ENCODE measurements at places on chromosomes 6 and 20. TPM values are rescaled to one million over a fixed set of nuclear protein-coding genes. Genes with fewer than 3 reads are reported as not detected.
A peak's percentile ranks its signal among the peaks of the same experiment; 100 is the strongest.

- peak; percentile 41 for DNase-seq
Measured at GRCh38 chr6:132247381-132248159, 153.7 kb downstream of the MOXD1 start.

GRCh38 chr6:6512711-6513110, 75.8 kb upstream of the LY86 start:
- no peak for DNase-seq

- peak; percentile 13 for DNase-seq
Measured at GRCh38 chr6:115613488-115613887, 447.2 kb downstream of the FRK start.

DNA sequence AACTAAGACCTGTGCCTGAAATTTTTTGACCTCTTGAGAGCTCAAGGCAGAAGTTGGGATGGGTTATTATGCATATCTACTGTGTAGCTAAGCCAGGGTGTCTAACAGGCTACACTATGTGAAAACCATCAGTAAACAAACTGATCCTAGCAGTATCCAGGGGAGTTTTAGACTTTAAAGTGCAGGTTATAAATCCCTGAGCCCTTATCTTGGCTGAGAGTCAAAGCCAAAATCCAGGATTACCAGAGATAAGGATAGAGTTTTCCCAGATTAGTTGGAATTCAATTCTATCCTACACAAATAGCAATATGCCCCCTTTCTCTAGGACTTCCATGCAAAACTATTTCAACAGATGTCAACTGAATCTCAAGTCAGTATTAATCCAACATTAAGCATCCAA, 1229.7 kb downstream of the GRIK2 start:
- DNase-seq: no peak

The EMILIN3 gene
- not detected for total RNA-seq

The FNDC1 gene
- total RNA-seq: 0.05 TPM

- no peak for DNase-seq
Measured at GRCh38 chr6:39378960-39379425, 56.5 kb upstream of the KCNK16 start.

GRCh38 chr20:5484346-5484745, 167.6 kb upstream of the PROKR2 start:
- no peak for DNase-seq

DNA sequence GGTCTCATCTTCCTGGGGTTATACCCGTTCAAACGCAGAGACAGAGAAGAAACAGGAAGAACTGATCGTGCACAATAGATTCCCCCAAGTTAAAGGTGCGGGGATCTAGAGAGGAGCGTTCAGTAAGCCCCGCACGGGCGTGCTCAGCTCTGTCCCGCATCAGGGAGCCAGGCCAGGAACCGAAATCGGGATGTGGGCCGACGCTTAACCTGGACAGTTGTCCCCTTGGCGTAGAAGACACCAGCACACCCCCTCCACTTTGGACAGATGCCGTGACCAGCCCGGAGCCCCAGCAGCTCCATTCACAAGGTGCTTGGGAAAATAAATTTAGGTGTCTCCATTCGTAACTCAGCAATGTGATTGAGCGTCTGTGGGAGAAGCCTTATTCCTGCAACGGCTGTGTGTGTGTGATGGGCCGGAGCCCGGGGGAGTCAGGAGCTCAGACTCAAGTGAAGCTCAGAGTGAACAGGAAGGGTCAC, 24.0 kb upstream of the GATA5 start:
- no peak for DNase-seq

DNA sequence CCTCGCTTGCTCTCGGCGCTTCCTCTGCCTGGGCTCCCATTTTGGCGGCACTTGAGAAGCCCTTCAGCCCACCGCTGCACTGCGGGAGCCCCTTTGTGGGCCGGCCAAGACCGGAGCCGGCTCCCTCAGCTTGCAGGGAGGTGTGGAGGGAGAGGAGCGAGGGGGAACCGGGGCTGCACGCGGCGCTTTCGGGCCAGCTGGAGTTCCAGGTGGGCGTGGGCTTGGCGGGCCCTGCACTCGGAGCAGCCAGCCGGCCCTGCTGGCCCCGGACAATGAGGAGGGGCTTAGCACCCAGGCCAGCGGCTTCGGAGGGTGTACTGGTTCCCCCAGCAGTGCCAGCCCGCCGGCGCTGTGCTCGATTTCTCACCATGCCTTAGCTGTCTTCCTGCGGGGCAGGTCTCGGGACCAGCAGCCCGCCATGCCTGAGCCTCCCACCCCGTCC, 10.2 kb upstream of the SRPK1 start:
- no peak for DNase-seq

The KHDC1 gene
- total RNA-seq: 3.5 TPM

- DNase-seq: no peak
Measured at GRCh38 chr20:57568960-57569359, 8.1 kb downstream of the PCK1 start.

- no peak for DNase-seq
Measured at GRCh38 chr6:155352811-155353210, 38.5 kb upstream of the TFB1M start.

DNA sequence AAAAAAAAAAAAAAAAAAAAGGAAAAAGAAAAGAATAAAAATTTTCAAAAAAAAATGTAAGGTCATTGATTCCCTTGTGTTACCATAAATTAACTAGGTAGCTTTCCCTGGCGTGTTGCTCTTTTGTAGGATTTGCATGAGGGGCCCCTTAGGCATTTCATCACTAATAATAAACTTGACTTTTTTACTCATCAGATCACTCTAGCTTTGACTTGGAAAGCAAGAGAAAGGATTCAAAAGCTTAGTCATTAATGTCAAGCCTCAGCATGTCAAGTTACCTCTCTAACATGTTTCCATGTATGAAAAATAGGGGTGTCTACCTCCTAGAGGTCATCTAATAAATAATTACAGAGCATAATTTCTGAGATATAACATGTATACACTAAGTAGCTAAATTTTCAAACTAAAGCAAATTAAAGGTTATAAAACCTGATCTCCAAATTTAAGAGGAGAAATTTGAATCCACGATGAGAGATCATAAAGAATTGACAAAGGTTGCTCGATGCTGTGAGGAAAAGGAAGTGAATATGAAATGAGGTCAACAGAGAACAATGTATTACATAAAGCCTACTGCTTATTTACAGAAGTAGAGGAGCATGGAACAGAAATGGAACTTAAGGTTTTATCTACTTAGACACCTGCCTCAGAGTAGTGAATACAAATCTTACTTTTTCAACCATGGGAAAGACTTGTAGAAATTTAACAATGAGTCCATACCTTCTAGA, 86.8 kb downstream of the ARHGAP18 start:
- no peak for DNase-seq
